Amniotic stem cell (primary cell): ENCODE measurements at places on chromosomes 2 and 18.

DNA sequence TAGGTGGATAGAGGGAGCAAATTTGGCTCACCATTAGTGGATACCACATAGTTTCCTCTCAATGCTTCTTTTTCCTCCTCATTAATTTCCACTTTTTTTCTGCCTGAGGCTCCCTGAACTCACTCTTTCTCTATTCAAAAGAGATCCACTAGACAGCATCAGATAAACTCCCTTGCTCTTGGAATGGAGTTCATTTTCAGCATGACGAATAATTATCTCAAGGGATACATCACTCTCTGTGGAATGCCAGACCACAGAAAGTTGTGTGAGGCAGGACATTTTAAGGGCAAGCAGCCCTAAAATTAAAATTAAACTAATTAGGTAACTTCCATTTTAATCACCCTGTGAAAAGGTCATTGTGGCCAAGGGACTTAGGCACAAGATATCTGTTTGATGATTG is 1920.1 kb upstream of the CELF4 start:
- DNase-seq, result no peak

GRCh38 chr2:186349508-186349907 is 136.6 kb upstream of the ZC3H15 start:
- peak; percentile 84 for DNase-seq

GRCh38 chr2:25131567-25132298 is 36.6 kb downstream of the POMC start:
- no peak for DNase-seq

DNA sequence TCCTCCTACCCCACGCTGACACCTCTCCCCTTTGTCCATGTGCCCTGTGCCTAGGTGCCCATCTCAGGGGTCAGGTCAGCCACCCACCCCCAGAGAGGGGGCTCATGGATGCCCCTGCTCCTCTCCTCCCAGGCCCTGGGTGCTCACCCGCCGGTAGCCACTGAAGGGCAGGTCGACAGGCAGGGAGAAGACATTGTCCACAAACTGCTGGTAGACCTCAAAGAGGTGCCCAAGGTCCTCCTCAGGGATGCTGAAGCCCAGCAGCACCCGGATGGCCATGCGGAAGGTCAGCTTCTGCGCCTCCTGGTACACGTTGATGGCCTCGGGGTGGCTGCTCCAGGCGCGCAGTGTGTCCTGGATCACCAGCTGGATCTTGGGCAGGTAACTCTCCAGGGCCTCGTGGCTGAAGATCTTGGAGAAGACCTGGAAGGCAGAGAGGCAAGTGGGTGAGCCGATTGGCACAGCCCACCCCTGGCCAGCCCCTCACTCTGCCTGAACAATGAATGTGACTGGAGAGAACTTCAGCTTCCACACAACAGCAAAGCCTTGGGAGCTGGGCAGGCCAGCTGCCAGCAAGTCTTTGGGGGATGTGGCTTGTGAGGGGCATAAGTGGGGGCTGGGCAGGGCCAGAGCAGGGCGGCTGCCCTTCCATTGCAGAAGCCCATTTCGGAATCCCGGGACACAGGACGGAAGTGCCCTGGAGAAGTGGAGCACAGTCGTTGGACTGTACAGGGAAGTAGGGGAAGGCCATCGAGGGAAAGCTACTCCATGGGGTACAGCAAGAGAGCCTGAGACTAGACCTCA is 12.5 kb downstream of the CYP26B1 start:
- no peak for DNase-seq

DNA sequence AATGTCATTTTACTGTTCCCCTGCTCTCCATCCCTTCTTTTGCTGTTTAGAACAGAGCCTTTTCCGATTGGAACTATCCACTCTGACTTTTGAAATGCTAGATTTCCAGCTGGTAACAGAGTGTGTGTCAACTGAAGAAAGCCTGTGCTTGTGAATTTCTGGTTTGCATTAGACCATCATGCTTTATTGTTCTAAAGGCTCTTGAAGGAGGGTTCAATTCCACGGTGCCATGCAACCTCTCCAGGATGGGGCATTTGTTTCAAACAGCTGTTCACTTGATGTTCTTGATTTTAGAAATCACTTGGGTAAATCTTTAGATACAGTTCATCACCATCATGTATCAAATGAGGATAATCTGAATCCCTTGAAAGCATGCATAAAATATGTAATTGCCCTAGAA is 156.7 kb downstream of the QPCT start:
- no peak for DNase-seq

GRCh38 chr18:50870138-50870845 is 8.6 kb upstream of the ME2 start:
- peak; percentile 53 for DNase-seq

GRCh38 chr18:22241921-22242361 is 72.6 kb downstream of the GATA6 start:
- no peak for DNase-seq
